ENCODE measurements at places on chromosomes 6 and 20.
A peak's percentile ranks its signal among the peaks of the same experiment; 100 is the strongest.

GRCh38 chr6:34062156-34062555 is 83.7 kb downstream of the GRM4 start:
- DNase-seq = no peak

GRCh38 chr6:33599413-33599938 is 19.4 kb upstream of the BAK1 start:
- DNase-seq = no peak

DNA sequence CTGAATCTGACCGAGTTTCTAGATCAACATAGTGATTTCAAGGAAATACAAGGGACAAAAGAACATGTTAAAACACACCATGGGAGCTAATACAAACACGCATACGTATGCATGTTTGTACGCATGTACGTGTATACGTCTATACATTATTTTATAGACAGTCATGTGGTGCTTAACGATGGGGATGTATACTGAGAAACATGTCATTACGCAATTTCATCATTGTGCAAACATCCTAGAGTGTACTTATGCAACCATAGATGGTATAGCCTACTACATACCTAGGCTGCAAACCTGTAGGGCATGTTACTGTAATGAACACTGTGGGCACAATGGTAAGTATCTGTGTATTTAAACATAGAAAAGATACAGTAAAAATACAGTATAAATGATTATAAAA is 25.0 kb upstream of the NELFCD start:
- DNase-seq = no peak

DNA sequence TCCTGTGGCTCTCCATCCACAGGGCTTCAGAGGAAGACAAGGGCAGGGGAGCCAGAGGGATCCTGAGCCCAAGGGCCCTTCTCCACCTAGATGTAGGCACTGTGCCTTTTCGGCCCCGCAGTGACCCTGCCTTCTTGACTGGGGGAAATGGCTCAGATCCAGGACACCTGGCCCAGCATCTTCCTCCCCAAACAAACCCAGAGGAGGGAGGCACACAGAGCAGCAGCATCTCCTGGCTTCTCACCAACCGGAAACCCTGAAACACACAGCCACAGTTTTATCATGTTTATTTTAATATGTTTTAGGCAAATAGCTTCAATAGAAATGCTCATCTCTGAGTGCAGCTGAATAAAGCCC is 84.5 kb upstream of the LRFN2 start:
- DNase-seq = no peak

- peak; percentile 59 for DNase-seq
Observed at GRCh38 chr20:53865901-53866793, 204.2 kb downstream of the BCAS1 start.

DNA sequence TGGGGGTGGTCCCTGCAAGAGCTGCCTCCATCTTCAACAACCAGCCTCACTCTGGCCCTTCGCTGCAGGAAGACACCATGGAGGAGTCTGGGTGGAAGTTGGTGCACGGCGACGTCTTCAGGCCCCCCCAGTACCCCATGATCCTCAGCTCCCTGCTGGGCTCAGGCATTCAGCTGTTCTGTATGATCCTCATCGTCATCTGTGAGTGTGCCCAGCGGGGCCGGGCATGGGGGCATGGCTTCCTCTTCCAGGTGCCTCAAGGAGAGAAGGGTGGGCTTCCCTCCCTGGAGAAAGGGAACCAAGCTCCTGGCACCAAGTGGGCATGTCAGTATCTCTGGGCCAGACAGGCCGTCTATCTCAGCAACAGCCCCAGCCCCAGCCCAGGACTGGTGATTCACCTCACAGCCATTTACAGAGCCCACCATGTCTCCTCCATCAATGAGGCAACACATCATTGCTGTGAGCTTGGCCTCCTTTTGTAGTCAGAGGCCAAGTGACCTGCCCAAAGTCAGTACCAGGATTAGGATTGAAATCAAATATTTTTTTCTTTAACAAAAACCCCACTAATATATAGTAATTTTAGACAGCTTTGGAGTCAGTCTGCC is 40.2 kb downstream of the TM9SF4 start:
- no peak for DNase-seq

DNA sequence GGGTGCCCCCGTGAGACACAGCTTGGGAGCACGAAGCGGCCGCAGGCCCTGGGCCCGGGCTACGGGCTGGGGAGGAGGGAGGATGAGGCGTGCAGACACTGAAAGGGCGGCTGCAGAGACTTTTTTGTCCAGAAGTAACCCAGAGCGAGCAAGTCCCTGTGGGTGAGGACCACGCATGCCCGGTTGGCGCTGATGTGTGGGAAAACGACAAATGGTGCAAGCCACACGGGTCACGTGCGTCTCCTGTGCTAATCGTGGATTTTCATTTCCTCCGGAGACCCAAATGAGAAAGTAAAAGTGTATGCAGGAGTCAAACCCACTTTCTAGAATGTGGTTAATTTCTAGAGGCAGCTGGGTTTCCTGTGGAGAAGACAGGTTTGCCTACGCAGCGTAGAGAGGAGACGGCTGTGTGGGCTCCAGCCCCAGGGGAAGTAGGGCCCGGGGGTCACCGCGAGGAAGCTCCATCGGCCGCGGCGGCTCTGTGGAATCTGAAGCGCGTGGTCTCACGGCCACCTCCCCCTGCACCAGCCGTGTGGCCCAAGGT is 19.0 kb downstream of the DLL1 start:
- no peak for DNase-seq

DNA sequence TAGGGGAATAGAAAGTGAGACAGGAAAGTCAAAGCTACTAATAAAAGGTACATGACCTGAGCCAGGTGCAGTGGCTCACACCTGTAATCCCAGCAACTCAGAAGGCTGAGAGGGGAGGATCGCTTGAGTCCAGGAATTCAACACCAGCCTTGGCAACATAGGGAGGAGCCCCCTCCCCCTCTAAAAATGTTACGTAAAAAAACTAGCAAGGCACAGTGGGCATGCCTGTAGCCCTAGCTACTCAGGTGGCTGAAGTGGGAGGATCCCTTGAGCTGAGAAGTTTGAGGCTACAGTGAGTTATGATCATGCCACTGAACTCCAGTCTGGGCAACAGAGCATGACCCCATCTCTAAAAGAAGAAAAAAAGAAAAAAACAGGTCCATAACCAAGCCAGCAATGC is 186.1 kb upstream of the RIN2 start:
- DNase-seq = no peak

DNA sequence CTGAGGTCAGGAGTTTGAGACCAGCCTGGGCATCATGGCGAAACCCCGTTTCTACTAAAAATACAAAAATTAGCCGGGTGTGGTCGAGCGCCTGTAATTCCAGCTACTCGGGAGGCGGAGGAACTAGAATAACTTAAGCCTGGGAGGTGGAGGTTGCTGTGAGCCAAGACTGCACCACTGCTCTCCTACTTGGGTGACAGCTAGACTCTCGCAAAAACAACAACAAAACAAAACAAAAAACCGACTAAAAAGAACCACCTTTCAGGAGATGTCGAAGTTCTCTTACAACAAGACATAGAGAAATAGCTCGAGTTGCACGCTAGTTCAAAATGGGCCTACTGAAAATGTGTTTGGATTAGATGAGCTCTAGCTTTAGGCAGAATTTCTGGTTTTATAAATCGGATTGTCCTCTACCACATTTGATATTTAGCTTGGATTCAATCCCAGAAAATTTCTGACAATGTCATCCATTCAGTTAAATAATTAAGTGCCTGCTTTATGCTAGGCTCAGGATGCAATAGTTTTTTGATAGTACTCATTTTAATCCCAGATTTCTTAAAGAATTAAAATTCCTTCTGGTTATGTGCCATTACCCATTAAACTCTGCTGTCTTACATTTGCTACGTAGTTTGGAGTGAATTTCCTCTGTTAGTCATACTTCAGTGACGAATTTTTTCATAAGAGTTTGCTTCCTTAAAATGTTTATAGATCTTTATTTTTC is 137.5 kb upstream of the SHLD1 start:
- no peak for DNase-seq

GRCh38 chr6:138592749-138593123 is 93.4 kb upstream of the NHSL1 start:
- DNase-seq = no peak

DNA sequence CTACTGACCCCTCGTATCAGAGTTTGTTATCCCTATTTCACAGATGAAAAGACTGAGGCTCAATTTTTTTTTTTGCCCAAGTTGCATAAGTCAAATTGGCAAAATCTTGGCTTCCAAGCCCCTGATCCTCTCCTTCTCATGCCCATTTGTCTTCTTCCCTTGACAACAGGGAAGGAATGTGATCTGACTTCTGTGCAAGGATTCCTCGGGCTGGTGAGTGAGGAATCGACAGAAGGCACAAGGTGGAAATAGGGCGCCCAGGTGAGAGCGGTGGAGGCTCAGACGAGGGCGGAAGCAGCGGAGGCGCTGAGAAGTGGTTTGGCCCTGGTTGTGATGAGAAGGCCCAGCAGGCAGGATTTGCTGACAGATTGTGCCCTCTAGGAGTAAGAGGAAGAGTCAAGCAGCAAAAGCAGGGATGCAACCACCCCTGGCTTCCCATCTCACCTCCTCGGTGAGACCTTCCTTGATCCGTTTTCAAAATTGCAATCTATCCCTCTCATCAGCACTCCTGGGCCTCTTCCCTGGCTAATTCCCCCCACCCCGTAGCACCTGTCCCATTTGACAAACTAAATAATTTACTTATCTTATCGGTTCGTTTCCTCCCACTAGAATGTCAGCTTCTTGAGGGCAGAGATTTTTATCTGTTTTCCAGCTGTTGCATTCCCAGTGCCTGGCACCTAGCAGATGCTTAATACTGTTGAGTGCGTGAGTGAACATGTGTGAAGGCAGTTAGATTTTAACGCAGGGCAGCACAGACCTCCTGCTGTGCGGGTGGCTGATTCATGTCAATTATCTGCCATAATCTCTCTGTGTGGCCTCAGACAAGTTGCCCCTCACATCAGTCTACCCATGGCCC is 3.7 kb upstream of the SIRPA start:
- no peak for DNase-seq

DNA sequence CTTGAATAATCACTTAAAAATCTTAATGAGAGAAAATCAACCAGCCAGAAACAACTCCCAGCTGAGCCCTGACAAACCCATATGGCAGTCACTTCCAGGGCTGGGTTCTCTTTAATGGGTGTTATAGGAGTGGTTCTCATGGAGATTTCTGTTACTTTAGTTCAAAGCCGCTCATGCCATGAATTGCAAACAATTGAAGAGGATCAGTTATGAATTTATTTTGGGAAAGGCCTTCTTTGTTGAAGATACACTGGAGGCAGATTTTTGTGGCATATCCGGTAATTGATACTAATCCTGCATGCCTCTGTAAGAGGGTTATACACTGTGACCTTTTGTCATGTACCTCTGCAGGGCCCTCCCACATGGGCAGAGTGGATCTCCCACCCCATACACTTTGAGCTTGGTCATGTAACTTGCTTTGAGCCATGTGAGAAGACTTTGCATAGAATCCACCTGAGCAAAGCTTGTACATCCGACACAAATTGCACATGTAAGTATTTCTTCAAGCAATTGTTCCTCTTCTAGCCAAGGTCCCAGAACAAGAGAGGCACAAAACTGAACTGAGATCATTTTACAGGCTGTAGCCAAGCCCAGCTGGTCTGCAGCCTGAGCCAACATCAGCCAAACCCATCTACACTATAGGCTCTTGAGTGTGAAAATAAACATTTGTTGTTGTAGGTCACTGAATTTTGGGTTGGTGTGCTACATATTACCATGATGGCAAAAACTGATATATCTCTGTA is 492.3 kb downstream of the PREX1 start:
- no peak for DNase-seq

- peak; percentile 15 for DNase-seq
Observed at GRCh38 chr6:152068622-152069261, 261.3 kb downstream of the ESR1 start.

GRCh38 chr6:151388997-151389617 is 2.3 kb downstream of the ZBTB2 start:
- no peak for DNase-seq

DNA sequence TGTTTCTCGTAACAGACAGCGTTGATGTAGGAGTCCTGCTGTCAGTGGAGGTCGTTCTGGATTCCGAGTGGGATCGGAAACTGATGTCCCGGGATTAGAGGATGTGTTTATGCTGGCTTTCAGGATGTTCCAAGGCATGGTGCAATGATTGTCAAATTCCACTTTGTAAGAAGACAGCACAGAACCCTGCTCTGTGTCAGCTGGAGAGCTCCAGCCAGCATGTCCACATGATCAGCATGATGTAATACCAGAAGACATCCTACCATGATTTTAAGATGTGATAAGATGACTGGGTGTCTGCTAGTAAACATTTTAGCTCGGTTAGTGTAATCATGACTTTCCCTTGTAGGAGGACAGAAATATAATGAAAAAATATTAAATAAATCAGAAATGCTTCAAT is 20.3 kb downstream of the ENPP1 start:
- DNase-seq = no peak

- no peak for DNase-seq
Observed at GRCh38 chr20:49278818-49279676, 1.2 kb upstream of the ZNFX1 start.

Data from BE2C (cell line).